ENCODE measurements at places on chromosomes 2 and 18.

GRCh38 chr2:64423303-64423702 is 30.7 kb upstream of the LGALSL start:
- no peak for DNase-seq

DNA sequence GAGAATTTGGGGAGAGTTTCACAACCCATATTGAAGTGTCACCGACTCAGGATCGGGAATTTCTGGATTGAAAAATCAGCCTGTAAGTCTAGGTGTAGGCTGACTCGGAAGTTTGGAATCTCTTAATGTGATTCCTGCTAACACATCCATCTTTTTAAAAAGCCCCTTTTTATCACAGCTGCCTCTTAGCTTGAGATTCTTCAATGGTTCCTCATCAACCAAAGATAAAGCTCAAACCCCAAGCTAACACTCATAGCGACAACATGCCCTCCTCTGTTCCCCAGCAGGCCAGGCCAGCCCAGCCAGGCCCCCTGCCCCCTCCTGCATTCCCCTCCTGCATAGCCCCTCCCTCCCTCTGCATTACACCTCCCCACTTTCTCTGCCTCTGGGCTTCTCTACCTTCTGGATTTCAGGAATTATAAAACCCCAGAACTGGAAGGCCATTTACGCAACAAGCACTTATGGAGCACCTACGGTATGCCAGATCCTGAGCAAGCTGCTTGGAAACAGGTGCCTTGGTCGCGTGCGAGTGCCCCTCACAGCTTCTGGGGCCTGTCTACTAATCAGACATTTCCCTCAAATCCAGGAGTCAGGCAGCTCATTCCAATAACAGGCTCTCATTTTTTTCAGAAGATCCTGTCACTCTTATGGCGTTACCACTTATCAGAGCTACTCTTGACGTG is 63.4 kb downstream of the EMX1 start:
- DNase-seq: peak; percentile 50

GRCh38 chr2:201126308-201127151 is 10.6 kb downstream of the CFLAR start:
- DNase-seq: no peak

DNA sequence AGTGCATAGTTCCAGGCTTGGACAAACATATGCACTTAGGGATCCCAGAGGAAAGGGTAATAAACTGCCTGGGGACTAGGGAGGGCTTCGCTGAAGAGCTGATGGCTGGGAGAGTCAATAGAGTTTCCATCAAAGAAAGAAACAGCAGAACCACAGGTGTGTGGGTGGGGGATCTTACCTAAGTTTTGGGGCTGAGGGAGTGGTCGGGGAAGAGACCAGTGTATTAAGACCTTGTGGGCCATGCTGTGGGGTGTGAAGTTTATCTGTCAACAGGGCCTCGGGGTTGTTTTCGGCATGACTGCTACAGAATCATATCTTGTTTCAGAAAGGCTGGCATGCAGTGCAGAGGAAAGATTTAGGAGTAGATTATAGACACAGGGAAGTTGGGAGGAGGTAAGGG is 31.2 kb upstream of the GTF2A1L start:
- DNase-seq: no peak

GRCh38 chr18:58303363-58303762 is 259.3 kb downstream of the NEDD4L start:
- no peak for DNase-seq

GRCh38 chr2:127137741-127138140 is 30.8 kb upstream of the BIN1 start:
- no peak for DNase-seq

DNA sequence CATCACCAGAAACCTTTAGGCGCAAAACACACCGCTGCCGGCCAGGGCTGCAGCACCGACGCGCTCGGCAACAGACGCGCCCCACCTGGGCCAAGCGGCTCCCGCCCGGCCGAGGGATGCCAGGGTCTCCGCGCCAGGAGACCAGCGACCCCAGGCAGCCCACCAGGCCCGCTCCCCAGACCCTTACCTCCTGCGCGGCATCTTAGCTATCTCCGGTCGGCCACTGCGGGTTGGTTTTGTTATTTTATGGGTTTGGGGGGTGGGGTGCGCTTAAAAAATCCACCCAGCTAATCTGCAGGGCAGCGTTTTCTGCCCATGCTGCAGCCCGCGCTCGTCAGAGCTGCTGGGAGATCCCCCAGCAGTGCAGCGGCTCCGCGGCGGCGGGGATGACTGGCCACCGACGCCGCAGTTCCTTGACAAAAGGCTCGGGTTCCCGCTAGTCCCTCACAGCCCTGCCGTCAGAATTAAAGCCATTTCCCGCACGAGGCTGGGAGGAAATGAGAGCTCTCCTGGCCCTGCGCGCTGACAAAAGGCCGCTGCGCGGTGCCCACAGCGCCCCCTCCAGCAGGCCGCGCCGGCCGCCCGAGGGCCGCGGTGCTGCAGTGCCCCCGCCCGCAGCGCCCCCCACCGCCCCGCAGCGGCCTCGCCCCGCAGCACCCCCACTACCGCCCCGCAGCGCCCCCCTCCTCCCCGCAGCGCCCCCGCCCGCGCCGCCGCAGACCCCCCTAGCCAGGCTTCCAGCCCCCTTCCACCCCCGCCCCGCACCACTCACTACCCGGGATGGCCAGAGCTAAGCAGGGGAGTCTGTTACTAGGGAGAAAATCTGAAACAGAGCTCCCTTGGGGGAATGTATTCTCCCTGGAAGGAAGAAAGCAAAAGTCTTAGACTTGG is at the start of gene ADD2:
ADD2 (minus strand) TSS at position 502 of the 891 bp plus-strand sequence. CDS start 61,792 bp downstream, outside the sequence.
- peak; percentile 80 for DNase-seq

GRCh38 chr2:74278694-74279093 is 64.5 kb downstream of the SLC4A5 start:
- no peak for DNase-seq

GRCh38 chr2:47896450-47896968 is 9.8 kb downstream of the FBXO11 start:
- DNase-seq: no peak

DNA sequence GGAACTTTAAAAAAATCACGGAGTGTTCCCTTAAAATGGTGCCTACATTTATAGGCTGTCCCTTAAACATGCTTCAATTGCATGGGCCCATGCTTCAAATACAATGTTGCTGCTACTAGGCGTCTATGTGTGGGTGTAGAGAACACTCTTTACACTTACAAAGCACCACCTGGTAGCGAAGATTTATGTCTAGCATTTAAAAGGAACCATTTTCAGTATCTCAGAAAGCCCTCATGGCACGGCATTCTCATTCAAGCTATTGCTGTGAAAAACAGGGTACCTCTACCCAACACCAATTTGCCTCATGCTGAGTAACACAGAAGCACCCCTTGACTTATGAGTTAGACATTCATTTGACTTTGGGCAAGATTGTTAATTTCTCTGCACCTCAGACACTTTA is 112.9 kb upstream of the CNTNAP5 start:
- DNase-seq: no peak

- no peak for DNase-seq
Observed at GRCh38 chr2:85120363-85120762, 12.8 kb upstream of the TCF7L1 start.

- DNase-seq: no peak
Observed at GRCh38 chr18:77970814-77971213, 721.2 kb downstream of the GALR1 start.

GRCh38 chr2:166173263-166173662 is 45.4 kb upstream of the SCN1A start:
- DNase-seq: no peak

- no peak for DNase-seq
Observed at GRCh38 chr2:25165992-25166875, 2.1 kb downstream of the POMC start.

- DNase-seq: no peak
Observed at GRCh38 chr2:150520887-150521664, 33.6 kb upstream of the RND3 start.

GRCh38 chr18:60873708-60874107 is 459.5 kb upstream of the CDH20 start:
- no peak for DNase-seq

DNA sequence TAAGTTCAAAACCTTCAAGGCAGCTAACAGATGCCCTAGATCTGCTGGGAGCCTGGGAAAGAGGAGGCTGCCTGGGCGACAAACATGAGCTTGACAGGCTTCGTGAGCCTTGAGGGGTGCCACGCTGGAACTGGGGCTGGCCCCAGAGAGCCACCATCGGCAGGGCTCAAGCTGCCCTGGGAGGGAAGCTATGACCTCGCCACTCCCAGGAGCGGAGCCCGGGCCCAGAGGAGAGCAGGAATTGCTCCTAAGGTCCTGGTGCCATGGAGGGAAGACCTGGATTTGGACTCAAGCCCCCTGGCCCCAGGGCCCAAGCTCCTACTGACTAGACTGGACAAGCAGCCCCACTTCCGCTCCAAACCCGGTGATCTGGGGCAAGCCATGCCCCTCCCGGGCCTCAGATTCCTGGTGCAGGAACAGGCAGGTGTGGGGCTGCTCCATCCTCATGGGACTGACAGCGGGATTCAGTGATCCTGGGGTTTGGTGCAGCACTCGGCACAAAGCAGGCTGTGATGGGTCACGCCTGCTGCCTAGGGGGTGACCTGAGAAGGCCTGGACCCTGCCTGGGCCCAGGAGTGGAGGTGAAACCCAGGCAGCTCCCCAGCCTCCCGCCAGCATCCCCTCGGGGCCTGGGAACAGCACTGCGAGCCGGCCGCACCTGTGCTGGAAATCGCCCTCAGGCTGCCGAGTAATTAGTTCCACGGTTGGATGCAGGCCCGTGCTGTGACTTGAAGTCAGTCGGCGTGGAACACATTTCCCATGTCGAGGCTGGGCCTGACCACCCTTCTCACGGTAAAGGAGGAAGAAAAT is 246.9 kb downstream of the NDUFA10 start:
- DNase-seq: no peak

- no peak for DNase-seq
Observed at GRCh38 chr2:144708626-144709025, 188.7 kb upstream of the ZEB2 start.

GRCh38 chr18:12884406-12885323 is 628 bp upstream of the PTPN2 start:
- no peak for DNase-seq

All from H54 (cell line).